ENCODE measurements at places on chromosomes 11 and 22.

GRCh38 chr11:44884056-44884455, 66.6 kb downstream of the TP53I11 start:
- DNase-seq: no peak

GRCh38 chr22:30969532-30970355, 679 bp downstream of the TUG1 start:
- no peak for DNase-seq

DNA sequence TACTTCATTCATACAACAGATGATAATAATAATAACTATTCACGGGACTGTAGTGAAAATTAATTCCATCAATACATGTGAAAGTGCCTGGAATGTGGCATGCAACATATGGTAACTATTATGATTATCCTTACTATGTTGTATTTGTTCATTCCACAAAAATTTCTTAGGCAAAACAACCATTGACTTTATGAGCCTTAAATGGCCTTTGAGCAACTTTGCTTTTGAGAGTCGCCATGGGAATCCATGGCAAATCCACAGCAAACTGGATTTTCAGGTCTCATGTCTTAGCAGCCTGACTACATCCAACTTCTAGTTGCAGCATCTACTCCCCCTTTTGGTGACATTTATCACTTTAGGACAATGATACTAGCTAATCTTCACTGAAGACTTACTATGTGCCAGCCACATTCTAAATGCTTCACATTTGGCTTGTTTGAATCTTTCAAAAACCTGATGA, 56.8 kb downstream of the SLC1A2 start:
- no peak for DNase-seq

DNA sequence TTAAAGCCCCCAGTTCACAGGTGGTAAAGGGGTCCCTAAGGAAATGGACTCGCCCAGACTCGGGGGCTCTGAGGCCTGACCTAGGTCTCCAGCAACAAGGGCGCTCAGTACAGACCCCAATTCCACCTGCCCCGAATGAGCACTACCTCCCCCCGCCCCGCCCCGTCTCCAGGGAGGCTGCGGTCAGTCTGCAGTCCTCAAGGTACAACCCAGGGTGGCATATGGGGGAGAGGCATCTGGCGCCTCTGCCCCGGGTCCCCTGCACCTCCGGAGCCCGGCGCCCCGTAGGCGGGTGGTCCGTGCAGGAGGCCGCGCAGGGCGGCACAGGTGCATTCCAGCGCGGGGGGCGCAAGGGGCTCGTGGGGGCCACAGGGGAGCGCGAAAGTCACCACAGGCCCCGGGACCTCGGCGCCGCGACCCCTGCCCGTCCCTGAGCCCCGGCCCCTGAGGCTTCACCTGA, 361 bp downstream of the CTSD start:
- DNase-seq: peak; percentile 64

DNA sequence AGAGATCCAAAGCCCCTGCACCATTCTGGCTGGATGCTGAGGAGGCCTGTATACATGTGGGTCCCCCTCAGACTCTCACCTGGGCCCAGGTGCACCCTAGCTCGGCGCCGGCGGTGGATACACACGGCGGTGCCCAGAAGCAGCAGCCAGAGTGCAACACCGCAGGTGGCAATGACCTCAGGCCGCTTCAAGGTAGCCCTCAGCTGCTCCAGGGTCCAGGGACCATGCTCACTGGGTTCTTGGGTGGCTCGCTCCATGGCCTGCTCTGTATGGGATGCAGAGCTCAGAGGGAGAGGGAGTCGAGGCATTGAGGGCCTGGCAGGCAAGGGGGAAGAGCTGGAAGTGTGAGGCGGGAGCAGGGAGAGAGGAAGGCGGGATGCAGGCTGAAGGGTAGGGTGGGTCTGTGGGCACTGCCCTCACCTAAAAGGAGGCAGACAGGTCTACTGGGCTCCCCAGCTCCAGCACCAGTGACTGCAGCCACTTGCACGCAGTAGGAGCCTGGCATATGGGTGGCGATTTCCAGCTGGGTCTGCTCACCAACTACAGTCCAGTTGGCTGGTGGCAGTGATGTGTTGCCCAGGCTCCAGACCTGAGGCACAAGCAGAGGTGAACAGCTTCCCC, 3.8 kb downstream of the ROBO4 start:
- DNase-seq: no peak
